ENCODE measurements at places on chromosomes 2 and 18.

GRCh38 chr2:240904216-240905175, 1.6 kb upstream of the CROCC2 start:
- DNase-seq, result no peak

DNA sequence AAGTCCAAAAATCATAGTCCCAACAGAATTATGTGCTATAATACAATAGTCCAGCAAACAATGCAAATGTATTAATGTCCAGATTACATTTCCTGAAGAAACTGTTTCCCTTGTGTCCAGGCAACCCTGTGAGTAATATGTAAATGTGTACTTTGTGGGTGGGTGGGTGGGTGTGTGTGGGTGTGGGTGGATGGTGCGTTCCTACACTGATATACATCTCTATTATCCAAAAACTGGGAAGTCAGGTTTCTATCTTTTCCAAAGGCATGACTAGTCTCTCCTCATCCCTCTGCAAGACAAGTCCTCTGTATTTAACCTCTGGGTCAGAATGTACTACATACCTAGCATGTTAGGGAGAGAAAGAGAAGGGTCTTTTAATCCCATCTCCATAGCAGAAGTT, 71.6 kb downstream of the LNPK start:
- DNase-seq, result no peak

- no peak for DNase-seq
These were observed 35.7 kb downstream of the ATP8B1 start for GRCh38 chr18:57767259-57768050.

- no peak for DNase-seq
These were observed 205.9 kb upstream of the ARL4C start for GRCh38 chr2:234702731-234703225.

DNA sequence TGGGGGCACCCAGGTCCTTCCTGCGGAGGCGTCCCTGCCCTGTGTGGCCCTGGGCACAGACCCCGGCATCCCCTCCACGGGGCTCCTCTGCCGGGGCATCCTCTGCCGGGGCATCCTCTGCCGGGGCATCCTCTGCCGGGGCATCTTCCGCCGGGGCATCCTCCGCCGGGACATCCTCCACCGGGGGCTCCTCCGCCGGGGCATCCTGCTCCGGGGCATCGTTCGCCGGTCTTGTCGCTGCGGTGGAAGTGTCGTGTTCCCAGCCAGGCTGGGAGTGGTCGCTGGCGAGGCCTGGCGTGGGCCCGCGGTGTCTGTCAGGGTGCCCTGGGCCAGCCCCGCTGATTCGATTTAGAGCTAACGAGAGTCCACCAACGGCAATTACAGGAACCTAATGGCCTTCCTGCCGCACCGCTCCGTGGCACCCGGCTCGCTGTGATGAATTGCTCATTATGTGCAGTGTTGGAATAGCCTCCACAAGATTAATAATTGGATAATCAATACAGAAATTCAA, 115.1 kb downstream of the NFATC1 start:
- no peak for DNase-seq

DNA sequence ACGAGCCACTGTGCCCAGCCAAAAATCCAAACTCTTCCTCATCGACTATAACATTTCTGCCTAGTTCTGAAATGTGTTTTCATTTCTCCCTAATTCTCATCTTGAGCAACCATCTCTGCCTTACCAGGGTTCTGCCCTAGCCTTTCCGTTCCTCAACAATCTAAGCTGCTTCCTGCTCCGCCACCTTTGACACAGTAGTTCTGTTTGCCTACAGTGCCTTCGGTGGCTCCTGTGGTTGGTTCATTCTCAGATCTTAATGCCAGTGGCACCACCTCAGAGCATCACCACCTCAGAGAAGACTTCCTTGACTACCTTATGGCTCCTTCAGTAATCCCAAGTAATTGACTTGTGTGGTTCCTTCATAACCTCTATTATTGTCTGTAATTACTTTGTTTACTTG, 3.8 kb downstream of the SOCS6 start:
- no peak for DNase-seq

GRCh38 chr2:135935914-135936313, 49.5 kb downstream of the DARS1 start:
- no peak for DNase-seq

DNA sequence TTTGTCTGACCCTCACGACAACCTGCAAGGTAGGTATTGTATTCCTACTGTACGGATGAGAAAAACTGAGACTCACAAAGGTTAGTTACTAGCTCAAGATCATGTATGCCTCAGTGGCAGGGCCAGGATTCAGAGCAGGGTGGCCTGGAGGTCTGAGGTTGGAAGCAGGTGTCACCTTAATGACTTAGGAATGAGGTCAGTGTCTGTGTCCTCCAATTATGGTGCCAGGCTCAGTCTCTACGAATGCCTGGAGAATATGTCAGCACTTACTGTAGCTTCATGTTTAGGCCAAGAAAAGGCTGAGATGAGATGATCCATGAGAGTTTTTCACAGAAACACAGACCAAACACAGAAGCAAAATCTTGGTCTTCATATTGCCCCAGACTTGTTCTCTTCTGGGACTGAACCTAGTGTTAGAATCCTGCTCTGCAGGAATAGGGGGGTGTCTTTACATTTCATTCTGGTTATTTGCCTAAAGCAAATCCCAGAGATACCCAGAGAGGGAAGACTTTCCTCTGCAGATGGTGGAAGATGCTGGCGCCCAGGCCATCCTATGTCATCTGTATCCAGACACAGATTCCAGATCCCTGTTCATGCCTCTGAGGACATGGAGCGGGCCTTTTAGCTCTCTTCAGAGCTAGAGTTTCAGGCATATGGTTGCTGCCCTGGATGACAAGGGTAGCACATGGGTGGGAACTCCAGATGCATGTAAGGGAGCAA, 16.3 kb upstream of the RAB10 start:
- no peak for DNase-seq

GRCh38 chr2:60652832-60653340, 99.4 kb upstream of the BCL11A start:
- DNase-seq, result no peak

DNA sequence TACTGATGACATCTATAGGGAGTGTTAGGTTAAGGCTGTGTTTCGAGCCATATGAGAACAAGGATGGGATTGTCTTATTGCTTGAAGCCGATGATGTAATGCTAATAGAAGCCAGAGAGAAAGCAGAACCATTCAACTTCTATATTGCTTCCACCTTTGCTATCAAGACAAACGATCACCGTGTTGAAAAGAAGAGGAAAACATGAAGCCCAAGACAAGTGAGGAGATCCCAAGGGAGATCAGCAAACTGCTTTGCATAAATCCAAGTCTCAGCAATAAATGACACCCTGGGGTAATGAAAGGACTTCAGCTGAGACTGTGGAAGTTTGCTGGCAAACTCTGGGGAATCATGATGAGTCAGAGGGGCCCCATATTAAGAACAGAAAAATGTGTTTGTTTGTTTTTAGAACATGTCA, 206.2 kb downstream of the NCKAP5 start:
- DNase-seq, result no peak

GRCh38 chr18:59062643-59063006, 77.1 kb upstream of the SEC11C start:
- no peak for DNase-seq

GRCh38 chr2:182868054-182868796, 1.8 kb upstream of the FRZB start:
- no peak for DNase-seq

DNA sequence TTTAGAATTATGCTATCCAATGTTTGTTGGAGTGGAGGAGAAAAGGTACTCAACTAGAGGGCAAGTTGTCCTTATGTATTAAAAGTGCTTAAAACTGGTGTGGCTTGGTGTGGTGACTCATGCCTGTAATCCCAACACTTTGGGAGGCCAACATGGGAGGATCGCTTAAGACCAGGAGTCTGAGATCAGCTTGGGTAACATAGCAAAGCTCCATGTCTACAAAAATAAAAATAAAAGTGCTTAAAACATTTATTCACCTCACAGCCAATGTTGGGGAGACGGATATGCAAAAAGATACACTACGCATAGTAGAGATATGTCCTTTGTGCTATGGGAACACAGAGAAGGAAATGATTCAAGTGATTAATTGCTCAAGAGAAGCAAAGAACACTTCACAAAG, 19.3 kb upstream of the TNFAIP6 start:
- no peak for DNase-seq

GRCh38 chr2:233823731-233824121, 30.6 kb downstream of the HJURP start:
- DNase-seq, result no peak

- DNase-seq, result no peak
These were observed 749.5 kb downstream of the RNF144A start for GRCh38 chr2:7666596-7667259.

- no peak for DNase-seq
These were observed 157.2 kb upstream of the ZC3H15 start for GRCh38 chr2:186328838-186329237.

GRCh38 chr18:36519358-36519757, 221.8 kb downstream of the FHOD3 start:
- DNase-seq, result no peak

DNA sequence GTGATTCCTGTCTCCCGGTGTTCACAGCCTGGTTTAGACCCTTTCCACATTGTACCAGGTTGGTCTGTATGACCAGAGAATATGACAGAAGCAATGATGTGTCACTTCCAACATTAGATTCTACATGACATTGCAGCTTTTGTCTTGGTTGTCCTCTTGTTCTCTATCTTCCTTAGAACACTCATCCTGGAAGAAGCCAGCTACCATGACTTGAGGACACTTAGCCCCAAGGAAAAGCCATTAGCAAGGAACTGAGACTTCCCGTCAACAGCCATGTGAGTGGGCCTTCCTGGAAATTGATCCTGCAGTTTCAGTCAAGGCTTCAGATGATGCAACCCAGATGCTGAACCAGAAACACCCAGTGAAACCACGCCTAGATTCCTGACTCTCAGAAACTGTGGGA, 143.3 kb downstream of the MREG start:
- DNase-seq, result no peak

- no peak for DNase-seq
These were observed 43.1 kb downstream of the MOGAT1 start for GRCh38 chr2:222714361-222715241.

GRCh38 chr18:44957025-44957424, 276.3 kb downstream of the SETBP1 start:
- DNase-seq, result no peak

DNA sequence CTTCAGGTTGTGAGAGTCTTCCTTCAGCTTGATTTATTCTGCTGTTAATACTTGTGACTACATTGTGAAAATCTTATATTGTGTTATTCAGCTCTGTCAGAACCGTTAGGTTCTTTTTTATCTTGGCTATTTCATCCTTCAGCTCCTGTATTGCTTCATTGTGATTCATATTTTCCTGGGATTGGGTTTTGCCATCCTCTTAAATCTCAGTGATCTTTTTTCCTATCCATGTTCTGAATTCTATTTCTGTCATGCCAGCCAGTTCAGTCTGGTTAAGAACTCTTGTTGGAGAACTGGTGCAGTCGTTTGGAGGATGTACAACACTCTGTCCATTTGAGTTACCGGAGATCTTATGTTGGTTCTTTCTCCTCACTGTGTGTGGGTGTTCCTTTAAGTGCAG, 19.1 kb downstream of the MSTN start:
- DNase-seq, result no peak

- no peak for DNase-seq
These were observed 86.7 kb upstream of the THUMPD2 start for GRCh38 chr2:39865751-39866150.

DNA sequence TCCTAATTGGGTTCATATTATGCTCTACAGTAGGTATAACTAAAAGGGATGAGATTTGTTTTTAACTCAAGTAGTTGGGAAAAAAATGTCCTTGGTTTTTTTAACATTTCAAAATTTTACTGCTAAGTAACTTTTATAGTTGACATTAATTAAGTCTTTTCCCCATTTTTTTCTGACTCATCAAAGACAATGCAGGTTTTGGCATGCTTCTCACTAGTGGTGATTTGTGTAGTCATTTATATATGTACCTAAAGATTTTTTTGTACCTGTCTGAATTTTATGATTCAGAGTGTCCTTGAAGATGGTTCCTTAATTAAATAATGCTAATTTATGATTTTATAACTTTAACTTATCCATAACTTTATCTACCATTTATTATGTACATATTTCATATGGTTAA, 882.3 kb upstream of the TMEFF2 start:
- no peak for DNase-seq

DNA sequence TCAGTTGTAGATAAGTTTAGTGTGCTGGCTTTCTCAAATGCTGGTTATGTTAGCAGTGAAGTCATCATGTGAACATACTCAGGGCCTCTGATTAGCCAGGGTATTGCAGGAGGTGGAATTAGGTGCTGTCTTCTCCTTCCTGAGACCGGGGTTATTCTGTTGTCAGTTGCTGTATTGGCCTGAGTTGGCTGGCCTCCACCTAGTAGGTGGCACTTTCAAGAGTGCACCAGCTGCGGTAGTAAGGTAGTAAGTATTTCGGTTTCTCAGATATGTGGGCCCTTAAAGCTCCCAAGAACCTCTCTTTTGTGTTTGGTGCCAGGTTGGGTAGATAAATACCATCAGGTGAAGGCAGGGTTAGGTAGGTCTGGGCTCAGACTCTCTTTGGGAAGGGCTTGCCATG, 1430.5 kb upstream of the CELF4 start:
- DNase-seq, result no peak
